ENCODE measurements at places on chromosomes 12 and 14.

GRCh38 chr12:32507942-32508320 lies 108.6 kb downstream of the FGD4 start:
- no peak for DNase-seq

DNA sequence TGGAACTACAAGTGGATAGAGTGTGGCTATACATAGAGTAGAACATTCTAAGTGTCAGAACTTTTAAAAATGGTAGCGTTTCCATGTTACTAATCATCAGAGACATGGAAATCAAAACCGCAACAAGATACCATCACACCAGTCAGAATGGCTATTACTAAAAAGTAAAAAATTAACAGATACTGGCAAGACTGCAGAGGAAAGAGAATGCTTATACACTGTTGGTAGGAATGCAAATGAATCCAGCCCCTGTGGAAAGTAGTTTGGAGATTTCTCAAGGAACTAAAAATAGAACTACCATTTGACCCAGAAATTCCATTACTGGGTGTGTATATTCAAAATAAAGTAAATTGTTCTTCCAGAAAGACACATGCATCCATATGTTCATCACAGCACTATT lies 518.6 kb downstream of the NELL2 start:
- DNase-seq = no peak

GRCh38 chr14:100644784-100645183 lies 57.6 kb upstream of the BEGAIN start:
- no peak for DNase-seq

GRCh38 chr14:78697341-78697740 lies 527.2 kb downstream of the NRXN3 start:
- DNase-seq = peak; percentile 9

DNA sequence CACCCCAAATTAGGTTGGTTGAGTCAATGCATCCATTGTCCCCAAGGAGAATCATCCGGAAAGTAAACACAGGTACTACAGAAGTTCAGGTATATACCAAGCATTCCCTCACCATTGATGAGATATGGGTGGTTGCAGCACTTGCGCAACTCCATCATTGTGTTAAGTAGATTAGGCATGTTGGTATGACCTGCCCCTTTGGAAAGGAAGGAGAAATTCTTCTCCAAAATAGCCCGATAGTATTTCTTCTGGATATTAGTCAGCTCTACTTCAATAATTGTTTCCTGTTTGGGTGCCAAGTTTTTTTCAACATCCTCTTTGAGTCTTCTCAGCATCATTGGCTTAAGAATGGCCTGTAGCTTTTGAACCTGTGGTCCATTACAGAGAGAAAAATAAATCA lies 21.3 kb upstream of the SUPT16H start:
- DNase-seq = no peak

- peak; percentile 46 for DNase-seq
These were observed 94.1 kb downstream of the LGMN start for GRCh38 chr14:92654239-92654901.

- no peak for DNase-seq
These were observed 2.3 kb upstream of the RNASE4 start for GRCh38 chr14:20682127-20682434.

DNA sequence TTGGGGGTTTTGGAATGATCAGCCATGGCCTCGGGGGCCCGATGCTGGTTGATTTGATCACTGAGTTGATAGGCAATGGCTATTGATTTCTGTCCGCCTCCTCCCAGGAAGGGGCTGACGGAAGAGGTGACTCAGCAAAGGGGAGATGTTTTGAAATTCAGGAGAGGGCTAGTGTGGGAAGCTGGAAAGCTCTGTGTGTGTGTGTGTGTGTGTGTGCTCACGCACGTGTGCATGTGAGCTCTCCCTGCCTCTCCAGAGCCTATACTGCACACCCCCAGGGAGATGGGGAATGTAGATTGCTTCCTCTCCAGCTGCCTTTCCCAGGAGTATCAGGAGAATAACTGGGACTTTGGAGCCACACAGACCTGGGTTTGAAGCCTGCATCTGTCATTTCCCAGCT lies 184.9 kb upstream of the MYL2 start:
- no peak for DNase-seq

- no peak for DNase-seq
These were observed 18.3 kb downstream of the PLEK2 start for GRCh38 chr14:67393689-67394088.

DNA sequence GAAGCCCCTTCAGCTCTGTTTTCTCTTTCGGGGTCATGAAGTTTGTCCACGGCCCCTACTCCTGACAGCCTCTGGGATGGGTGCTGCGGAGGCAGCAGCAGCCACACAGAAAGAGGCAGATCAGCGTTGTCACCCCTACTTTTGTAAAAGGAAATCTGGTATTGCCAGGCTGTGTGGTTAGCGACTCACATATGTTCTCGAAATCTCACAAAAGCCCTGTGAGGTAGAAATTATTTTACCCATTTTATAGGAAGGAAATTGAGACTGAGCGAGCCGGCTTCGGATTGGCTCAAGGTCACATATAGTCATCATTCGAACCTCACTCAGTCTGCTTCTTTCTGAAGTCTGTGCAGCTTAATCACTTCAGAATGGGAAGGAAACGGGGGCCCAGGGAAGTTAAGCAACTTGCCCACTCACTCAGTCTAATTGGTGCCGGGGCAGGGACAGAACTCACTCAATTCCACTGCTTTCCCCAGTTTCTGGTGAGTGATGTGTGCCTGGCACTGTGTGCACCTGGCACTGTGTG lies 1.1 kb upstream of the CKAP4 start:
- peak; percentile 89 for DNase-seq

- no peak for DNase-seq
These were observed 438 bp upstream of the EGLN3 start for GRCh38 chr14:33951183-33951840.

- DNase-seq = peak; percentile 55
These were observed 148.3 kb downstream of the SAMD4A start for GRCh38 chr14:54715239-54715638.

GRCh38 chr12:91328451-91328850 lies 145.8 kb upstream of the DCN start:
- no peak for DNase-seq
